WTC11 (cell line): ENCODE measurements at places on chromosomes 4 and X. TPM values are rescaled to one million over a fixed set of nuclear protein-coding genes. Genes with fewer than 3 reads are reported as not detected.

Gene CFP
- 2.0 to 3.4 TPM (median 2.8 TPM) in 3 replicates for total RNA-seq

Gene IL2
- 0.61 to 2.2 TPM (median 0.64 TPM) in 3 replicates for total RNA-seq

GRCh38 chr4:70670332-70671014 lies 4.2 kb upstream of the JCHAIN start:
- no peaks in the 10 kb centered on the region for H3K36me3 ChIP-seq
- no peak overlapping the region for H3K4me3 ChIP-seq
- H3K27ac ChIP-seq, result no peak overlapping the region
- no peak for DNase-seq

DNA sequence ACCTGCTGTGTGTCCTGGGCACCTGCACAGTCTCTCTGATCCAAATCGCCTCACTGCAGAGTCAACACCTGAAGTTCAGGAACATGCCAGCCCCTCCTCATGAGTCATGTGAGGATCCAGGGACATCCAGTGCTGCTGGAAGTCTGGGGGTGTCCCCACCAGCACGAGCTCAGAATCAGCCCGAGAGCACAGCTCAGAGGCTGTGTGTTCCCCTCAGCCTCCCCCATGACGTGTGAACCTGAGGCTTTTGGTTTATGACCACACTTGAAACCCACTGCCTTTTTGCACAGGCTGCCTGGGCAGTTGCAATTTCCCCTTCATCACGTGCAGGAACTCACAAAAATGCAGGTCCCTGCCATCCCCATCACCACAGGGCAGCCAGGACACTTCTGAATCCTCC lies 47.1 kb downstream of the PPP2R2C start:
- no peaks in the 10 kb centered on the region for H3K36me3 ChIP-seq
- no peak overlapping the region for H3K27ac ChIP-seq
- no peak overlapping the region for H3K4me3 ChIP-seq
- no peak for DNase-seq
- H3K4me1 ChIP-seq, result no peaks in the 10 kb centered on the region

GRCh38 chrX:39564751-39565150 lies 533.0 kb downstream of the BCOR start:
- H3K27ac ChIP-seq, result no peak overlapping the region
- no peaks in the 10 kb centered on the region for H3K36me3 ChIP-seq
- DNase-seq, result no peak
- H3K27me3 ChIP-seq, result peaks cover 2% of the 10 kb centered on the region; the same call in 1 of the 2 replicates
- no peaks in the 10 kb centered on the region for H3K4me1 ChIP-seq
